Heart left ventricle (tissue), 16 donors: ENCODE measurements at places on chromosomes 7 and 10. TPM values are rescaled to one million over a fixed set of nuclear protein-coding genes. Genes with fewer than 3 reads are reported as not detected.

KAT6B gene
- total RNA-seq, result 48.9 TPM

ABCC2 gene
- total RNA-seq, result 0.15 TPM

CPA4 gene
- total RNA-seq, result not detected

MBL2 gene
- total RNA-seq, result not detected

C10orf71 gene
- 74.5 TPM for total RNA-seq

AZGP1 gene
- 47.4 TPM for total RNA-seq

PSD gene
- total RNA-seq, result 0.34 TPM

AMPH gene
- total RNA-seq, result 4.0 TPM

EIF5AL1 gene
- 0.21 TPM for total RNA-seq

DNA sequence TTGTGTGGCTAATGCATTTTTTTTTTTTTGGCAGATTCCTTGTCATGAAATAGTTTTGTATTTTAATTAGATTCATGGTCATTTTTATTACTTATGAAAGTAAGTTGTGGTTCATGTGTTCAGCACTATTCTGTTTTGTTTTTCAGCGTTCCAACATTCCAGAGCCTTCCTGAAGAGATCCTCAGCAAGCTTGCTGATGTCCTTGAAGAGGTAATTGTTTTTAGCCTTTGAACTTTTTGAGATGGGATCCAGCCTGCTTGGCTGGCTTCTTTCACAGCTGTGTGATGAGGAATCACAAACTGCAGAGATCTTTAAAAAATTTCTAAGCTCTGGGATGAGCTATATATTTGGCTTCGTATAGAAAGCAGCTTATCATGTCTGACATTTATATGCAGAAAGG is 208.0 kb upstream of the CSTF2T start:
- no peak for DNase-seq

- peak; percentile 75 for DNase-seq
Observed at GRCh38 chr7:66170309-66171231, 34.6 kb upstream of the TPST1 start.

GRCh38 chr7:24573554-24574338 is 494 bp downstream of the PALS2 start:
- peak; percentile 53 for DNase-seq

DNA sequence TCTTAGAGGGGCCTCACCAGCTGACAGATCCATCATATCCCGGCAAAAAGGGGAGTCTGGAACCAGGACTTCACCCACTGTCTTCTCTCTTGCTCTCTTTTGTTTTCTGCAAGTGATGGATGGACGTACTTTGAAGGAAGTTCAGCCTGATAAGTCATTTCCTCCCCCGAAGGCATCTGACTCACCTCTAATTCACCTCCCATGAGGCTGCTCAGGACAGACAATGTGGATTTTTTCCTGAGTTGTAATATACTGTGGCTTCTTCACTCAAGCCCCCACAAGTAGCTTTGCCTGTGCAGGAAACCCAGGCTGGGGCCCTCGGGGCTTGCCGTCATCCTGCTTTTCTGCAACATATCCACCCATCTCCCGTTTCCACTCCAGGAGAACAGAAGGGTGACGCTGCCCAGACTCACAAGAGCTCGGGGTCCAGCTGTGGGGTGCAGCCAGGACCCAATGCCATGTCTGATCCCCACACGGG is 70.4 kb downstream of the ASB13 start:
- no peak for DNase-seq

- no peak for DNase-seq
Observed at GRCh38 chr10:44891721-44892120, 19.4 kb upstream of the TMEM72 start.

GRCh38 chr10:103472005-103472404 is 7.0 kb downstream of the CALHM3 start:
- DNase-seq, result no peak

DNA sequence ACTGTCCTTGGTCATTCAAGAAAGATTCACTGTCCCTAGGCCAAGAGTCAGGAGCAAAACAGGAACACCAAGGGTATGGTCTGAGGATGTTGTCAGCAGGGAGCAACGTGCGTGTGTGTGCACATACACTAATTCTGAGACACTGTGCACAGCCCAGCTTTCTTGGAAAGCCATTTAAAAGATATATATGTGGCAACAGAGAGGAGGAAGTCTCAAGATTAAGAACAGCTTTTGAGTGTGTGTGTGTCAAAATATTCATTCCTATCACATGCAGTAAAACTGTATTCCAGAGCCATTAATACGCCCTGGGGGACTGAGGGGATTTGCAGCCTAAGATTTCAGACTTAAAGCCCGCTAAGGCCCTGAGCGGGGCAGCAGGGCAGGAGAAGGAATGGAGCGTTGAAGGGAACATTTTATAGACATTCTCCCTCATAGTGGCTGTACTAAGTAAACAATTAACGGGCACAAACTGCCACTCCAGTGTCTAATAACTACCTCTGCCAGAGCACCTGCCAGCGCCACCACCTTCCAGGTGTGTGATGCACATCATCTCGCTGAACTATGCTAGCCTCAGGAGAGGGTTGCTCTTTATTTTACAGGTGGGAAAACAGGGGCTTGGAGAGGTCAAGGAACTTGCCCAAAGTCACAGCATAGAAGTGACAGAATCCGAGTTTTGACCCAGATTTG is 2.0 kb downstream of the NOD1 start:
- no peak for DNase-seq

DNA sequence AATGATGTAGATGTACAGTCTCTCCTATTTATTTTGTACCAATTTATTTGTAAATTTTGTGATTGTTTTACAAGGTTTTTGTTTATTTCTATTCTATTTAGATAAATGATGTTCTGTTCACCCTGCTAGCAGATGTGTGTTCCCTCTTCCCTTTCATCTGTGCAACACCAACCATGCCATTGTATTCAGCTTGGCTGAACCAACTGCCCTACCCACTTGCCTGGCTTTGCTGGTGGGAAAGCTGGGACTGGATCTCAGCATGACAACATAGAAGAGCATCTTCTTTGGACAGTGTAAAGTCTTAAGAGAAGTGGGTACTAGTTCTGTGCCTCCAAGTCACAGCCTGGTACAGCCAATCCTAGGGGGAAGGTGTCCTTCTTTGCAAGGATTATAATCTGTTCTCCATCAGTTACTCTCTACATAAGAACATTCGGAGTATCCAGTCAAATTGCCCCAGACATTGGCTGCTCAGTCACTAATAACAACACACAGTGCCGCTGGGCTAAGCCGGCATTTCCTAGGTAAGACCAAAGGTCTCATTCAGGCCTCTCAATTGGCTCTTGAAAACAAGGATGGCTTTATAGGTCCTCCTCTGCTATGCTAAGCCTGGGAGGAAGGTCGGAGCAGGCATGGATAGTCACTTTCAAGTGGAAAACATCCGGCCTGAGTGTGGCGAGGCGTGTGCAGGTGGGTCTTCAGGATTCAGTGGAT is 109.7 kb downstream of the NT5C2 start:
- DNase-seq, result no peak

- DNase-seq, result no peak
Observed at GRCh38 chr10:15518250-15518649, 147.2 kb upstream of the FAM171A1 start.

DNA sequence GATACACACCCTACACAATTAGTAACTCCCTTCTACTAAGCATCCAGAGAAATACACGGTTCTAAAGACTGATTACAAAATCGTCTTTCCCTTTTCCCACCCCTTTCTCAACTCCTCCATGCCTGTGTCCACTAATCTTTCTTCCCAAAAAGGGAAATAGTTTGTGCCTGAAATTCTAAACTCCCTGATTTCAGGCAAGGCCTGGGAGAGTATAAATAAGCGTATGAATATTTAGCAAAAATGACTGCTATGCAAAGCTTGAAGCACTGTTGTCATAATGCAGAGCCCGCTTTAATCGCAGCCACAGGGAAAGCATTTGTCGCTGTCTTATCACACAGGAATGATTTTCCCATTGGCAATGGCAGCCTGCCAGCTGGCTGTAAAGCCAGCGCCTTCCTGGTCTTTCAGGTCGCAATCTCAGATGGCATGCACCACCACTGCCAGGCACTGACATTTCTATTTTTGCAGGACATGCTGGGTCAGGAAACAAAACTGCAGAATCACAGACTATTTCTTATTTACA is 142.9 kb upstream of the PCGF5 start:
- DNase-seq, result peak; percentile 83

- no peak for DNase-seq
Observed at GRCh38 chr10:127257395-127257794, 61.0 kb upstream of the INSYN2A start.

DNA sequence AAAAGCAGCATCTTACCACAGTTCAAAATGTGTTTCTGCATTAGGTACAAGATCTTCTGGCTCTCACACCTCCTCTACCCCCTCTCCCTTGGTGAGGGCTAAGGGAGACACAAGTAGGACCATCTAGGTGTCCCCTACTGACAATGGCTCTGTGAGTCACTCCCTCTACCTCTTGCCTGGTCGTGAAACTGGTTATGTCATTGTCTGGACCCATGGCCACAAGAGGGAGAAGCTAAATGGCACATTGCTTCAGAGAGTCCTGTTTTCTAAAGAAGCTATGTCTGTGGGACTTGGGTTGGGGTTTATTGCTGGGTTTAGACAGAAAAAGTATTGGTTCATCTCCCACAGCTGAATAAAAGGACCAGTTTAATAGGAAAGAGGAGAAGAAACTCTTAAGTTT is 4.0 kb upstream of the PLXNA4 start:
- DNase-seq, result no peak

- DNase-seq, result no peak
Observed at GRCh38 chr10:66671562-66671961, 254.3 kb upstream of the LRRTM3 start.

GRCh38 chr10:124697443-124697836 is 46.7 kb downstream of the FAM53B start:
- no peak for DNase-seq

GRCh38 chr10:91036807-91037411 is 116.0 kb upstream of the ANKRD1 start:
- DNase-seq, result no peak

GRCh38 chr7:138417078-138417700 is 42.9 kb upstream of the TRIM24 start:
- DNase-seq, result no peak

- DNase-seq, result no peak
Observed at GRCh38 chr7:139867847-139868246, 38.8 kb downstream of the TBXAS1 start.

- DNase-seq, result no peak
Observed at GRCh38 chr7:27936768-27937102, 196.8 kb downstream of the TAX1BP1 start.
